ENCODE measurements at places on chromosomes 6 and 20.

DNA sequence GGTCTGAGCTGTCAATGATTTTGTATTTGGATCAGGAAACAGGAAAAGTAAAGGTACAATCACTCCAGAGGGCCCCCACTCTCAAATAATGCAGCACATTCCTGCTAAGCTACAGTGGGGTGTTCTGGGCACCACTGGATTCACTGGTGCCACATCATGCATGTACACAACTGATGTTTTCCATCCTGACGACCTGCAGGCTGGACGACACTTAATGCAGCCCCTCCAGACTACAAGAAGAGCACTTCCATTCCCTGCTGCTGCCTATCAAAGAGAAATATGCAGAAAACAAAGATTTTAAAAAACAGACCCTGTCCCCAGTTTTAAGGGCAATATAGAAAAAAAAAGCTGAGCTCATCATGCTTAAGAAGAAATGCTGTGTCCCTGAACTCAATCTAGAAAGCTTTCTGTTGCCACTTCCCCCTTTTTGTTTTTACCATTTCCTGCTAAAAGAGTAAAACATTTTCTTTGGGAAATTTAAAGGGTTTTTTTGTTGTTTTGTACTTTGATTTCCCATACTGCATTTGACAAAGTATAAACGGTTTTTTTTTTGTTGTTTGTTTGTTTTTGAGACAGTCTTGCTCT, 35.5 kb downstream of the ABHD12 start:
- no peak overlapping the region for H3K4me3 ChIP-seq
- no peaks in the 10 kb centered on the region for H3K36me3 ChIP-seq
- no peaks in the 10 kb centered on the region for H3K4me1 ChIP-seq
- no peaks in the 10 kb centered on the region for H3K27me3 ChIP-seq
- no peak for DNase-seq
- H3K27ac ChIP-seq = no peak overlapping the region

- no peaks in the 10 kb centered on the region for H3K36me3 ChIP-seq
- H3K4me1 ChIP-seq = no peaks in the 10 kb centered on the region
- no peak overlapping the region for H3K27ac ChIP-seq
- no peak for DNase-seq
- no peak overlapping the region for H3K4me3 ChIP-seq
Measured at GRCh38 chr20:23541330-23541729, 27.0 kb downstream of the CST9L start.

- H3K4me1 ChIP-seq = no peaks in the 10 kb centered on the region
- H3K27ac ChIP-seq = no peak overlapping the region
- DNase-seq = no peak
- no peak overlapping the region for H3K4me3 ChIP-seq
Measured at GRCh38 chr20:6590891-6591637, 176.4 kb upstream of the BMP2 start.

DNA sequence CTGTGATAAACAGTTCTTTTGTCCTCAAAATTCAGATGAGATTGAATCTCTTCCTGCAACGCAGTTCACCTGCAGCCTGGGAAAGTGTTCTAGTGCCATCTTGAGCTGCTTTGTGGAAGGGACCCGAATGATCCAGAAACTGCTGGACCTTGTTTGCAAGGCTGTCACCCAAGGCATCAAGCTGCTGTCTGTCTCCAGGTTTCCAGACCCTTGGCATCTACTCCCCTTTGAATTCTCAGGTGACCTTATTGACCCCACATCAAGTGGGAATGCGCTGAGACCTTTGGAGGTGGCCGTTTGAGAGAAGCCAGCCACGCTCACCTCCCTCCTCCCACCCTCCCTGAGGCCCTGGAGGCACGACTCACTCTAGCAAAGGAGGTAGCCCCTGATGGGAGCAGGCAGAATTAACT, 112.5 kb downstream of the EDN3 start:
- no peaks in the 10 kb centered on the region for H3K36me3 ChIP-seq
- H3K4me1 ChIP-seq = no peaks in the 10 kb centered on the region
- no peak for DNase-seq
- H3K27ac ChIP-seq = no peak overlapping the region
- no peaks in the 10 kb centered on the region for H3K27me3 ChIP-seq

GRCh38 chr6:8182902-8183665, 80.7 kb upstream of the EEF1E1 start:
- peak overlapping the region; percentile 67 for H3K27ac ChIP-seq
- no peak overlapping the region for H3K4me3 ChIP-seq
- DNase-seq = no peak
- H3K36me3 ChIP-seq = no peaks in the 10 kb centered on the region
- H3K4me1 ChIP-seq = peaks cover 28% of the 10 kb centered on the region
- H3K27me3 ChIP-seq = no peaks in the 10 kb centered on the region

DNA sequence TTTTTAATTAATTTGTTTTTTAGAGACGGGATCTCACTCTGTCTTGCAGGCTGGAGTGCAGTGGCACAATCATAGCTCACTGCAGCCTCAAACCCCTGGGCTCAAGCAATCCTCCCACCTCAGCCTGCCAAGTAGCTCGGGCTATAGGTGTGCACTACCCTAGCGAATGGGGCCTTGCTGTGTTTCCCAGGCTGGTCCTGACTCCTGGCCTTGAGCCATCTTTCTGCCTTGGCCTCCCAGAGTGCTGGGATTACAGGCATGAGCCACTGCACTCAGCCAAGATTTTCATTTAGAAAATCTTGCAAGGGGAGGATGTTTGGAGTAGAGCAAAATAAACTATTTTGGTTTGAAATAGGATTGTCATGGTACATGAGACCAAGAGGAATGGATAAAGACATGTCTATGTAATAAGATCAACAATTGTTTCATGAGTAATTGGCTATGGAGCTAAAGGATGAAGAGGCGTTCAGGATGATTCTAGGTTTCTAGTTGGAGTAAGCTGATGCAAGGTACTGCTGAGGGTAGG, 237.8 kb downstream of the UST start:
- no peaks in the 10 kb centered on the region for H3K27me3 ChIP-seq
- H3K4me3 ChIP-seq = no peak overlapping the region
- no peaks in the 10 kb centered on the region for H3K4me1 ChIP-seq

DNA sequence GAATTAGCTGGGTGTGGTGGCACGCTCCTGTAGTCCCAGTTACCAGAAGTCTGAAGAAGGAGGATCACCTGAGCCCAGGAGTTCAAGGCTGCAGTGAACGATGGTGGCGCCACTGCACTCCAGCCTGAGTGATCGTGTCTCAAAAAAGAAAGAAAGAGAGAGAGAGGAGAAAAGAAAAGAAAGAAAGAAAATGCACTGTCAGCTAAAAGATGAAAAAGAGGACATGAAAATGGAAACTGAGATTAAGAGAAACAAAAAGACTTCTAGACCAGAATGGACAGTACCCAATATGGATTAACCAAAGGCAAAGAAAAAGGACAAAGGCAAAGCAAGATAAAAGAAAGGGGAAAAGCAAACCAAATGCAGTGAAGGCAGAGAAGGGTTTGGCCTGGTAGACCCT, 9.0 kb upstream of the RALGAPA2 start:
- no peak for DNase-seq
- no peaks in the 10 kb centered on the region for H3K36me3 ChIP-seq
- H3K4me1 ChIP-seq = no peaks in the 10 kb centered on the region
- no peak overlapping the region for H3K27ac ChIP-seq
- H3K4me3 ChIP-seq = no peak overlapping the region

GRCh38 chr6:315921-316752, 23.9 kb downstream of the DUSP22 start:
- H3K27me3 ChIP-seq = no peaks in the 10 kb centered on the region
- H3K27ac ChIP-seq = no peak overlapping the region
- DNase-seq = no peak
- no peaks in the 10 kb centered on the region for H3K4me1 ChIP-seq

- H3K27ac ChIP-seq = no peak overlapping the region
- peaks cover 19% of the 10 kb centered on the region for H3K4me1 ChIP-seq
- H3K4me3 ChIP-seq = no peak overlapping the region
Measured at GRCh38 chr20:49480236-49480635, 2.2 kb downstream of the KCNB1 start.

DNA sequence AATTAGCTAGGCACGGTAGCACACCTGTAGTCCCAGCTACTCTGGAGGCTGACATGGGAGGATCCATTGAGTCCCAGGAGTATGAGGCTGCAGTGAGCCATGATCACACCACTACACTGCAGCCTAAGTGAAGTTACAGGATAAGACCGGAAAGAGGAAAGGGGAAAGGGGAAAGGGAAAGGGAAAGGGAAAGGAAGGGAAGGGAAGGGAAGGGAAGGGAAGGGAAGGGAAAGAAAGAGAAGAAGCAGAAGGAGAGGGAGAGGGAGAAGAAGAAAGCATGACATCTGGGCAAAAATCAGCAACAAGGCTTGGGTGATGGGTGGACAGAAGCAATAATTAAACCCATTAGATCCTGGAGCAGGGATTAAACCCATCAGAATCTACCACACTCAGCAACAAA, 101.7 kb upstream of the RAB32 start:
- no peaks in the 10 kb centered on the region for H3K27me3 ChIP-seq
- no peak overlapping the region for H3K4me3 ChIP-seq
- no peak overlapping the region for H3K27ac ChIP-seq
- no peak for DNase-seq
- no peaks in the 10 kb centered on the region for H3K36me3 ChIP-seq
- no peaks in the 10 kb centered on the region for H3K4me1 ChIP-seq

DNA sequence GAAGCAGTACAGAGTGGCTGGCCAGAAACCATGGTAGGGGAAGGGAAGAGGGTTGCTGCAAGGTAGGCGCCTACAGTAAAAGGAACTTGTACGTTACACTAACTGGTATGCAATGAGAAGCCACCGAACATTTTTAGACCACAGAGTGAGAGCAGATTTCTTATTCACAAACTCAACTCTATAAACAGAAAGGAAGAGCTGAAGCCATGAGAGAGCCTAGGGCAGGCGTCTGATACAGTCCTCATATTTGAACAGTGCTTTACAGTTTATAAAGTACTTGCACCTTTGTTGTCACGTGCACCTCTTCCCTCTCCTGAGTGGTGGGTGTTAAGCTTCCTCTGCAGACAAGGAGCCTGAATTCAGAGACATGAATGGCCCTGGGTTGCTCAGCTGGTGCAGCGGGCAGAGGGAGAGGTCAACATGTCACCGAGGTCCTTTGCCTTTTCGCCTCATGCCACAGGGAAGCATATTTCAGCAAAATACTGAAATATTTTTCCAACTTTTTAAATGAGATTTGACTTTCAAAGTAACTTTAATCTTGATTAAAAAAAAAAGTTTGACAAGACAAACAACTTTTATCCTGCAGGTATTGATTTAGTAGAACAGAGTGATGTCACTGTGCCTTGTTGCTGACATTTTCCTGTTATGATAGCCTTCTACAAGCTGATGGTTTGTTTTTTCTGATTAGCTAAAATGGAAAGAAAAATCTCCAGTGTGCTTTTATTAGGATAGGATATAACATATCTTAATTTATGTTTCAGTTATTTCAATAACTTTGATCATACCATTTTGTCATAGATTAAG, 23.8 kb downstream of the UST start:
- H3K27ac ChIP-seq = no peak overlapping the region
- H3K4me1 ChIP-seq = no peaks in the 10 kb centered on the region
- H3K4me3 ChIP-seq = no peak overlapping the region
- DNase-seq = no peak

GRCh38 chr6:130889423-130889822, 62.2 kb downstream of the SMLR1 start:
- peaks cover 20% of the 10 kb centered on the region for H3K36me3 ChIP-seq
- no peaks in the 10 kb centered on the region for H3K27me3 ChIP-seq
- no peak overlapping the region for H3K27ac ChIP-seq
- no peak for DNase-seq

DNA sequence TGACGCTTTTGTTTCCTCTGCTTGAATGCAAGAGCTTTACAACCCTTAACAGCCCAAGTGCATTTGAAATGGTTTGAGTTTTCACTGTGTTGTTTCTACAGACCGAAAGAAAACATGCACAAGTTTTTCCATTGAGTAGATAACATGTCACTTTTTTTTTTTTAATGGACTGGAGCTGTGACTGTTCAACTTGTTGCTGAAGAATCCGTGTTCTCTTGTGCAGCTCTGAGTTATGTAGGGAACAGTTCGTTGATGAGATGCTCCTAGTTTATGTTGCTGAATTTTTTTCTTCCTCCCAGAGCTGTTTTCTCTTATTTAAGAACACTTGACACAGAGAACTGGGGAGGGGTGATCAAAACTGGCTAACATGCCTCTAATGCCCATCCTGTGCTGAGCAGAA, 89.3 kb downstream of the DTD1 start:
- H3K27me3 ChIP-seq = no peaks in the 10 kb centered on the region
- no peak overlapping the region for H3K4me3 ChIP-seq
- H3K4me1 ChIP-seq = no peaks in the 10 kb centered on the region
- no peak for DNase-seq
- H3K36me3 ChIP-seq = no peaks in the 10 kb centered on the region

- no peaks in the 10 kb centered on the region for H3K36me3 ChIP-seq
- no peaks in the 10 kb centered on the region for H3K4me1 ChIP-seq
- H3K27me3 ChIP-seq = no peaks in the 10 kb centered on the region
- H3K27ac ChIP-seq = no peak overlapping the region
- no peak for DNase-seq
- H3K4me3 ChIP-seq = no peak overlapping the region
Measured at GRCh38 chr20:46108435-46108841, 9.7 kb upstream of the CD40 start.

- no peaks in the 10 kb centered on the region for H3K27me3 ChIP-seq
- no peak for DNase-seq
- H3K27ac ChIP-seq = no peak overlapping the region
- H3K4me1 ChIP-seq = no peaks in the 10 kb centered on the region
- H3K36me3 ChIP-seq = no peaks in the 10 kb centered on the region
Measured at GRCh38 chr20:60990643-60991042, 261.4 kb upstream of the CDH4 start.

- H3K4me3 ChIP-seq = peak within 1 kb of the TSS; percentile 77
- H3K27ac ChIP-seq = peak within 1 kb of the TSS; percentile 96
- DNase-seq = peak; percentile 98
- no peaks in the 10 kb centered on the region for H3K27me3 ChIP-seq
- peaks cover 19% of the 10 kb centered on the region for H3K4me1 ChIP-seq
- H3K36me3 ChIP-seq = no peaks in the 10 kb centered on the region
Measured at GRCh38 chr20:32357869-32358631, at the start of gene ASXL1. ASXL1 (plus strand) TSS chr20:32358331; CDS start chr20:32358776, 445 bp downstream.

GRCh38 chr6:21754891-21755290, 161.3 kb downstream of the SOX4 start:
- no peaks in the 10 kb centered on the region for H3K36me3 ChIP-seq
- H3K4me1 ChIP-seq = no peaks in the 10 kb centered on the region
- H3K27ac ChIP-seq = no peak overlapping the region
- H3K27me3 ChIP-seq = no peaks in the 10 kb centered on the region
- DNase-seq = no peak

DNA sequence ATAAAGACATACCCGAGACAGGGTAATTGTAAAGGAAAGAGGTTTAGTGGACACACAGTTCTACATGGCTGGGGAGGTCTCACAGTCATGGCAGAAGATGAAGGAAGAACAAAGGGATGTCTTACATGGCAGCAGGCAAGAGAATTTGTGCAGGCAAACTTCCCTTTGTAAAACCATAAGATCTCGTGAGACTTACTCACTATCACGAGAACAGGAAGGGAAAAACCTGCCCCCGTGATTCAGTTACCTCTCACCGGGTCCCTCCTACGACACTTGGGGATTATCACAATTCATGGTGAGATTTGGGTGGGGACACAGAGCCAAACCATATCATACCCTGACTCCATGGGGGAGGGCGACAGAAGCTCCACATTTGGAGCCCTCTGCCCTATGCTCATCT, 7.4 kb upstream of the VAPB start:
- H3K36me3 ChIP-seq = no peaks in the 10 kb centered on the region
- no peaks in the 10 kb centered on the region for H3K4me1 ChIP-seq
- H3K27ac ChIP-seq = no peak overlapping the region
- no peak for DNase-seq
